Activated T-cell treated with anti-CD3 and anti-CD28 coated beads for 24 hours (primary cell): ENCODE measurements at places on chromosomes 16 and 17.

- no peak for DNase-seq
These were observed 8.4 kb downstream of the PER1 start for GRCh38 chr17:8143581-8144400.

GRCh38 chr16:78249832-78250231 is 150.4 kb downstream of the WWOX start:
- no peak for DNase-seq

- DNase-seq, result no peak
These were observed 20.6 kb upstream of the COL1A1 start for GRCh38 chr17:50221864-50222545.

GRCh38 chr16:57764006-57764340 is 28.4 kb downstream of the KATNB1 start:
- DNase-seq, result no peak

DNA sequence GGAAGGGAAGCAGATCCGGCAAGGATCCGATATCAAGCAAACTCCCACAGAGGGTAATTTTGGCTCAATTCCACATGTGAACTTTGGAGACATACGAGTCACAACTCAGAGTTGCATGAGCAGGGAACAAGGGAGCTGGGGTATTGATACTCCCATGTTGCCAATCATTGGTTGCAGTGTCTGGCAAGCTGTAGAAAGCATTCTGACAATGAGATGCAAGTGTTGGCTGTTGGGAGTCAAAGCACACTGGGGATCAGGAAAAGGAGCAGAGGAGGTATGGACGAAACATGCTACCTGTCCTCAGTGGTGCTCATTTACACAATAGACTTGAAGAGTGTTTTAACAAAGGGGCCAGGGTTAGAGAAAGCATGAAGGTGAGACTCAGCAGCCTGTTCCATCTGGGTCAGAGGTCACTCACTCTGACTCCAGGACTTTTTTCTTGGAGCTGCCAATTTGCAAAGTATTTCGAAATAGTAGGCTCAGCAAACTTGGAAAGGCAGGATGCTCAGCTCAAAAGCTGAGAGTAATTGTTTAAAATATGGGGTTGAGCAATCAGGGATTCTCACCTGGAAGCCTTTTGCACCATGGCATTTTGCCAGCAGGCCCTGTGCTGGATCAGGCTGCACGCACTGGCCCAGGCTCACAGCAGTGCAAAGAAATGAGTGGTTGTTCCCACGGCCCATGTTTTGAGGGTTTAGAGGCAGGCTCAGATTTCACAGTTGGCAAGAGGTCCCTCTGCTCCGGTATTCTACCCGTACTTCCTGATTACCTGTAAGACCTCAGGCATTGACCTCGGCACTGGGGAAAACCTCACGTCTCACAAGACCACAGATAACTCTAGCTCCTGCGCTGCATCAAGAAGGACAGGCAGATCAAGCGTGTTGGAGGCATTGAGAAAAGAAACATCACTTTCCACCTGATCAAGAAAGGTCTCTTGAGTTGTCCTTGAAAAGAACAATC is 17.6 kb upstream of the NKD1 start:
- no peak for DNase-seq

DNA sequence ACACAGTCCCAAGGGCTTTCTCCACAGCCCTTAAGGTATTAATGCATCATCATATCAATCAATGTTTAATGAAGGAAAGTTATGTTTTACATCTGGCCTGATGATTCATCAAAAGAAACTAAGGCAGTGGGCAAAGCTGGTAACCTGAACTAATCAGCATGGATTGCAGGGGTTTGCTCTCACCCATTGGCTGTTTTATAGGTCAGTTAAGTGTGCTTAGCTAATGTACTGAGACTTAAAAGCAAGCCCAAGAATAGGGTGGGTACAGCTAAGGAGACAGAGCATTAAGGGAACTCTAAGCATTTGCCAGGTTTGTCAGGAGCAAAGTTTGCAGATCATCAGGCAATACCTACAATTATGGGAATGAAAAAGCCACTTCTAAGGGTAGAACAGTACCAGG is 1247.6 kb downstream of the CDH8 start:
- DNase-seq, result no peak

- DNase-seq, result no peak
These were observed 41.4 kb downstream of the DDX19A start for GRCh38 chr16:70388006-70388680.

GRCh38 chr16:72050769-72051464 is 3.4 kb upstream of the HP start:
- DNase-seq, result no peak

- DNase-seq, result no peak
These were observed 8.7 kb downstream of the TBX21 start for GRCh38 chr17:47741793-47742145.

DNA sequence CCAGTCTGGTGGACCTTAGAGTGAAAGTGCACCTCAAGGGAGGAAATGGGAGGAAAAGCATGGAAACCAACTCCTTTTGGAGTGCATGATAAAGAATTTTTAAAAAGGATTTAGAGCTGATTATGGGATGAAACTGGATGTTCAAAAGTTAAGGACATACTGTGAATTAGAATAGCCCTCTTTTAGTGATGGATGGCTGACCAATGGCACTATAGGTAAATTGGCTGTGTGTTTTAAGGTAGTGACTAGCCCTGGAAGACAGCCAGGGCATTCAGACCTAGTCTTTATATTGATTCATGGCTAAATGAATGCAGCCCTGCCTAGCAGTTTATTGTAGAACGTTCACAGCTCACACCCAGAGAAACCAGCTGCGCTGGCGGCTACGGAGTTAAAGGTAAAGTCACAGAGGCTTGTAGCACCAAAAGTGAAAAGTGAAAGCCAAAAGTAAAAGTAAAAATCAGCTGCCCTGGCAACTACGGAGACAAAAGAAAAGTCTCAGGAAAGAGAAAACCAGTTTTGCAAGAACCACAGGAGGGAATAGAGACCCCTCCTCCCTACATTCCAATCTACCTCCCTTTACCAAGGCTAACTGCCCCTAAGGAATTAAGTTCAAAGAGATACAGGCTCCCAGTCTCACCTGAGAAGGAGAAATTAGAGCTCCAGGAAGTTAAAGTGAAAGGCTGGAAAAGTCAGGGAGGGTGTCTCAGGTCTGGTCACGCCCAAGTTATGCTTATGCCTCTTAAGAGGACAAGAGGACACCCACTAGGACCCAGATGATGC is 21.8 kb downstream of the ACSM1 start:
- peak; percentile 20 for DNase-seq

DNA sequence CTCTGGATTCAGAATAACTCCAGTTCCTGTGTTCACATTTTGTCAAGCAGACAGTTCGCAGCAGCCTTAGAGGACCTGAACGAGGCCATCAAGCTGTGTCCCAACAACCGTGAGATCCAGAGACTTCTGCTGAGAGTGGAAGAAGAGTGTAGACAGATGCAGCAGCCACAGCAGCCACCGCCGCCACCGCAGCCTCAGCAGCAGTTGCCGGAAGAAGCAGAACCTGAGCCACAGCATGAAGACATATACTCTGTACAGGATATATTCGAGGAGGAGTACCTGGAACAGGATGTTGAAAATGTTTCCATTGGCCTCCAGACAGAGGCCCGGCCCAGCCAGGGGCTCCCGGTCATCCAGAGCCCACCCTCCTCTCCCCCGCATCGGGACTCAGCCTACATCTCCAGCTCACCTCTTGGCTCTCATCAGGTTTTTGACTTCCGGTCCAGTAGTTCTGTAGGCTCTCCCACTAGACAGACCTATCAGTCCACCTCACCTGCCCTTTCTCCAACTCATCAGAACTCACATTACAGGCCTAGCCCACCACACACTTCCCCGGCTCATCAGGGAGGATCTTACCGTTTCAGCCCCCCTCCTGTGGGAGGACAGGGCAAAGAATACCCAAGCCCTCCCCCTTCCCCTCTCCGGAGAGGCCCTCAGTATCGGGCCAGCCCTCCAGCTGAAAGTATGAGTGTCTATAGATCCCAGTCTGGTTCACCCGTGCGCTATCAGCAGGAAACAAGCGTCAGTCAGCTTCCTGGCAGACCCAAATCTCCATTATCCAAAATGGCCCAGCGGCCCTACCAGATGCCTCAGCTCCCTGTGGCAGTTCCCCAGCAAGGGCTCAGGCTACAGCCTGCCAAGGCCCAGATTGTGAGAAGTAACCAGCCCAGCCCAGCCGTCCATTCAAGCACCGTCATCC is 25.9 kb downstream of the CYB561 start:
- no peak for DNase-seq

GRCh38 chr17:29036584-29036983 is 6.4 kb upstream of the PIPOX start:
- DNase-seq, result no peak

GRCh38 chr17:63395075-63395805 is 50.9 kb downstream of the CYB561 start:
- DNase-seq, result no peak
